T-helper 1 cell (primary cell): ENCODE measurements at places on chromosomes 7 and 10.

- no peak for DNase-seq
Observed at GRCh38 chr7:10237306-10237705, 736.4 kb upstream of the PHF14 start.

- DNase-seq, result no peak
Observed at GRCh38 chr10:36048780-36049179, 406.7 kb upstream of the FZD8 start.

DNA sequence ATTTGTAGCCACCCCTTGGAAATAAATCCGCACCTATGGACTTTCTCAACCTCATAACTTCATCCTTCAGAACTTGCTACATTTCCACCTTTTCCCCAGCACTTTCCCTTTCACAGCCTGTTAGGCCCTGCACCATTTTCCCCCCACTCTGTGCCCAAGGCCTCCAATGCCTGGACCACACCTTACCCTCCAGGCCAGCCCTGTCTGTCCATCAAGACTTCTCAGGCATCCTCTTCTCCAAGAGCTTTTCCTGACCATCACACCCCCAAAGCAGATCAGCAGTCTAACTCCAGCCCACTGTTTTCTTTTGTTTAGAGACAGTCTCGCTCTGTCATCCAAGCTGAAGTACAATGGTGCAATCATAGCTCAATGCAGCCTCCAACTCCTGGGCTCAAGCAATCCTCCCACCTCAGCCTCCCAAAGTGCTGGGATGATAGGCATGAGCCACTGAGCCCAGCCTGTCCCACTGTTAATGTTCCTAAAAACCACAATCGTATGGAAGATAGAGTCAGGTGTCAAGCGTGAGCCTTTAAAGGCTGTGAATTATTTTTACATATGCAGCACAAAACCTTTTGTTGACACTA is 116.8 kb downstream of the PARD3 start:
- no peak for DNase-seq

- no peak for DNase-seq
Observed at GRCh38 chr7:14752301-14752700, 150.2 kb downstream of the DGKB start.

DNA sequence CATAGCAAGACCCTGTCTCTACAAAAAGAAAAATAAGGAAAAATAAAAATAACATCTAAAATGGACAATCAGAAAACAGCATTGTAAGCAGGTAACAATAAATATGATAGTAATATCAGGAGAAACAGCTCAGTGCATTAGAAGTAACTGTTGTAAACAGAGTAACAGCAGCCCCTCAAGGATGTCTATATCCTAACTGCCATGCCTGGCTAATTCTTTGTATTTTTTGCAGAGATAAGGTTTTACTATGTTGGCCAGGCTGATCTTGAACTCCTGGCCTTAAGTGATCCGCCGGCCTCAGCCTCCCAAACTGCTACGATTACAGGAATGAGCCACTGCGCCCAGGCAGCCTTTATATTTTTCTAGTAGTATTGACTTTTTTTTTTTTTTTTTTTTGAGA is 7.5 kb downstream of the SORBS1 start:
- no peak for DNase-seq

GRCh38 chr10:122249303-122249850 is 21.7 kb upstream of the BTBD16 start:
- no peak for DNase-seq

- no peak for DNase-seq
Observed at GRCh38 chr7:41745451-41745850, 42.6 kb upstream of the INHBA start.

DNA sequence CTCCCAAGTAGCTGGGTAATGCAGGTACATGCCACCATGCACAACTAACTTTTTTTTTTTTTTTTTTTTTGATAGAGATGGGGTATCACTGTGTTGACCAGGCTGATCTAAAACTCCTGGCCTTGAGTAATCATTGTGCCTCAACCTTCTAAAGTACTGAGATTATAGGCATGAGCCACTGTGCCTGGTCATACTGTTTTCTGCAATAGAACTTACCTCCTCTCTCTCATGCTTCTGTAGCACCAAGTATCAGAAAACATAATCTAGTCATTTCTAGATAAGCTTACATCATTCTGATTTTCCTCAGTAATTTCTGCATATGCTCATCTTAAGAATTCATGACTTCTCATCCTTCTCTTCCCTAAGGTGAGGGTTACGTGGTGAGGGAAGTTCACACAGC is 210.0 kb downstream of the IMMP2L start:
- DNase-seq, result no peak

- DNase-seq, result no peak
Observed at GRCh38 chr7:70512761-70513160, 619.2 kb upstream of the GALNT17 start.

- no peak for DNase-seq
Observed at GRCh38 chr7:71527213-71527612, 395.3 kb downstream of the GALNT17 start.

DNA sequence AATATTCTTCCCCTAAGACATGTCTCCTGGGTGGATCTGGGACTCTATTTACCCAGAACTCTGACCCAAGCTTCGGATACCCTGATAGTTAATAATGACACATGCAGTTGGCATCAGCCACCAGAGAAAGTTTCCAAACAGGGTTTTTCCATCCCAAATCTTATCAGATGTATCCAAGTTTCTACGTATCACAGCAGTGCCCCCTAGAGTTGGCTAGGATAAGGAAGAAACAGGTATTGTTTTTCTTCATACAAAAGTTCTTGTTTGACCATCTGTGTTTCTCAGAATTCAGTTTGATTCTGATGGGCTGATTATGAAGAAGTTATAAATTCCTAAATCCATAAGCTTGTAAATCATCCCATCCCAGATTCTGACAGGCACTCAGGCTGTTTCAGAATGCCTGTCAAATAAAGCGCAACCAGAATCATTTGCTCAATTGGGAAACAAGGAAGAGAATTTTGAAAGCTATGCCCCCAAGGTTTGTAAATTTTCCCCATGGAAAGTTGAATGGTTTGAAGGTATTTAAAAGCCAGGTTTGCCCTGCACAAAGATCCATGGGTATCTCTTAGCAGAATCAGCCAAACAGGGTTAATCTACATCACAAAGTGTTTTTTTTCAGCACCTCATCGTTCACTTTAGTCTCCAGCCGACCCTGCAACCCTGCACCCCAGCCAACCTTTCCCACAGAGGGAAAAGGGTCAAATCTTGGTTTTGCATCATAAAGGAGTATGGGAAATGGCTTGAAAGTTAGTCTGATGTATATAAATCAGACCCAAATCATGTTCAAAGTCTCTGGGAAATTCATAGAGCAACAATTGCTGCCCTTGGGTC is 47.4 kb downstream of the NRAP start:
- no peak for DNase-seq

GRCh38 chr7:91681718-91682117 is 198.8 kb downstream of the MTERF1 start:
- no peak for DNase-seq

GRCh38 chr7:148753224-148753623 is 54.5 kb downstream of the CUL1 start:
- no peak for DNase-seq

GRCh38 chr10:37960591-37961137 is 15.8 kb downstream of the ZNF25 start:
- DNase-seq, result no peak

DNA sequence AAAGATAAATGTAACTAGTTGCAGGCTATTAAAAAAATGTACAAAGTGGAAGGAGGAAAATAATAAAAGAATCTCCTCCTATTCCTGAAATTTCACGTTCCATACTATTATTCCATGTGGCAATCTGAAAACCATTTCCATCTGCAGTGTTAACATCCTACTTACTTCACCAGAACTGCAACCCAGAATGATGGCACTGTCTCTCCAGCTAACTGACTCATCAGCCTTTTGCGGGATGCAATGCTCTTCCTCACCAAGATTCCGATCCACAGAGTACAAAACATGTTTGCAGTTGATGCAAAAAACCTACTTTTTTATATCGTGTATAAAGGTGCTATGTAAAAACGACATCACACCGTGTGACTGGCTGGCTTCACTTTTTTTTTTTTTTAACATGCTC is 50.8 kb downstream of the ESYT2 start:
- DNase-seq, result no peak

DNA sequence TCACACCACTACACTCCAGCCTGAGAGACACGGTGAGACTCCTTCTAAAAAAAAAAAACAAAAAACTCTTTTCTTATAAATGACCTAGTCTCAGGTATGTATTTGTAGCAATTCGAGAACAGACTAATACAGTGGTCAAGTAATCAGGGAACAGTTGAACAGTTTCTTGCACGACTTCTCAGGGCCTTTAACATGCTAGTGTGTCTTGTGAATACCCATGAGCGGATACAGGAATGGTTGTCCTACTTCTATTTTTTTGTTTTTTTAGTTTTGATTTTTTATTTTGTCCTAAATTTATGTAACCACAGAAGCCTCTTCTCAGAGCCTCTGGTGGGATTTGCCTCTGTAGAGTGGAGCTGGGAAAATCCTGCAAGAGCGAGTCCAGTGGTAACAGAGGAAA is 71.0 kb upstream of the NANOS1 start:
- no peak for DNase-seq

GRCh38 chr10:129605986-129606518 is 139.0 kb downstream of the MGMT start:
- no peak for DNase-seq

GRCh38 chr10:127997271-127997670 is 90.4 kb downstream of the PTPRE start:
- DNase-seq, result no peak

GRCh38 chr7:2602406-2603043 is 29.3 kb upstream of the TTYH3 start:
- no peak for DNase-seq

GRCh38 chr10:45380903-45381620 is 7.0 kb downstream of the ALOX5 start:
- no peak for DNase-seq

- no peak for DNase-seq
Observed at GRCh38 chr7:20393021-20393610, 62.4 kb downstream of the ITGB8 start.

DNA sequence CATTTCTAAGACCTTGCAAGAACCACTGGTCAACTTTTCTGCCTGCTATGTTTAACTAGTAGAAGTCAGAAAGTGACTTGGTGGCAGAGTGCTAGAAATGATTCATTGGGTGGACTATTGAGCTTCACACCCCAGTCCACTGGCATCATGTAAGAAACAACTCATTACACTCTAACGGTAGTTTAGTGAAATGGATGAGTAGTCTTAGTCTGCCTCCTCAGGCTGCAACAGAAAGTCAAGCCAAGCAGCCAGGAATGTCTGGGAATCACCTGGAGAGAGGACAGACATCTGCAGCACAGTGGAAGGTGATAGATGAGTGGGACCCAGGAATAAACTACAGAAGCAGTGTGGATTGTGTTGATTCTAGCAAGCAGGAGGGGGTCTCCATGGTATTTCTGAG is 125.4 kb downstream of the AUTS2 start:
- no peak for DNase-seq

- no peak for DNase-seq
Observed at GRCh38 chr10:6194311-6194710, 8.4 kb upstream of the PFKFB3 start.

DNA sequence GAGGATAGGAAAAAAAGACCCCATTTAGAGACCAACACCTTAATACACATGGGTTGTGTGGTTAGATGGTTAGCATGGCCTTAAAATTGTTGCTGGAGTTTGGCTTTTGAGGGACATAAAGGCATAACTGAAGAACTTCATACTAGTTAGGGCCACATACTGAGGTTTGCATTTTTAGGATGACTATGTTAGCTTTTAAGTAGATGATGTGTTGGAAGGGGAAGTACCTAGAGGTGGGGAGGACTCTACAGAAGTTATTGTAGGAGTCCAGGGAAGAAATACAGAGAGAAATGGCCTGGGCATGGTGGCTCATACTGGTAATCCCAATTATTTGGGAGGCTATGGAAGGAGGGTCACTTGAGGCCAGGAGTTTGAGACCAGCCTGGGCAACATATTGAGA is 40.5 kb downstream of the ENTPD1 start:
- DNase-seq, result no peak

- DNase-seq, result no peak
Observed at GRCh38 chr10:28548781-28549498, 16.0 kb downstream of the WAC start.

GRCh38 chr7:14403587-14403986 is 414.1 kb upstream of the ETV1 start:
- no peak for DNase-seq

DNA sequence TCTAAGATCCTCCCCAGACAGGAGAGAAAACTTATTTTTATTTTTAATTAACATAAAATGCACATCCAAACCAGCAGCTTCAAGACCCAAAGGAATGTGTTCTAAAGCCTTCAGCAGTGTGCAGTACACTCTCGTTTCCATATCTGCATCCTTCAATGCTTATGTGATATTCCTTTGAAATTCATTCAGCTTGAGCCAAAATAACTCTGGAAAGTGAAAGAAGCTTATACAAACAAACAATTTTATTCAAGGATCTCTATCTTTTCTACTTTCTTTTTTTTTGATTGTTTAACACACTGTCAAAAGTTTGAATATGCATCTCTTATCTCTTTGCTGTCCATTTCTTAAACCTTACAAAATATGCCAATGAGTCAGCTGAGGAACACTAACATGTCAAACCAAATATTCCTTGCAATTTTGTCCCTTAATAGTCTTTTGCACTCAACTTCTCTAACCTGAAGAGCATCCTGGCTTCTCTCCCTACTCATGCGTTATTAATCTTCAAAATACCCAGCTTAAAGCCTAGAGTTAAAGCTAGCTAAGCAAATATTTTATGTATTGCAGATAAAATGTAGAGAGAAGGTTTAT is 124.3 kb downstream of the THSD7A start:
- no peak for DNase-seq

GRCh38 chr10:15370856-15371701 is at the start of gene FAM171A1:
Gene FAM171A1 (minus strand): TSS chr10:15371289. CDS start chr10:15371052, 237 bp downstream.
- peak; percentile 48 for DNase-seq

GRCh38 chr10:3077509-3077908 is 10.2 kb downstream of the PFKP start:
- DNase-seq, result no peak

DNA sequence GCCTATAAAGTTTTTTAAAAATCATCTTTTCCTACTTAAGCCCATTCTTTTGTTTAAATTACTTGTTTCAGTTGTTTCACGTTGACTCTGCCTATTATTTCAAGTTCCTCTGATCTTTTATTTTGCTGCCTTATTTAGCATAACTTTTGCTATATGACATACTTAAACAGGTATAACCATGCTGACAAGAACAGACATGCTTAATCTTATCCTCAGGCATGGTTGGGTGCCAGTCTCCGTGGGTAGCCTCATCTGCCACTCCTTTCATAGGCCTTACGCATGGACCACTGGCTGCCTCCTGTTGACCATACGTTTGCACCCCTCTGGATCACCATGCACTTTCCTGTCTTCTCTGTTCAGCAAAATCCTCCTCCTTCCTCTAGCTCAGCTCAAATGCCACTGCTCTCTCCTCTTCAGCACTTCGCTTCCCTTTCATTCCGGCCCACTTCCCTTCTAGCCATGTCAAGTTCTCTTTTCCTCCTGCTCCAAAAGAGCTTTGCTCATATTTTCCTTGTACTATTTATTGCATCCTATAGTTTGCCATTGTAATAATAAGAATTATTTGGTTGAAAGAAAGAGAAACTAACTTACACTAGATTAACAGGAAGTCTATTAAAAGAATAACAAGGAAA is 10.0 kb upstream of the TSPAN33 start:
- no peak for DNase-seq

- no peak for DNase-seq
Observed at GRCh38 chr10:125158601-125159485, 1.5 kb downstream of the CTBP2 start.
